ENCODE measurements at places on chromosomes 16 and 17. TPM values are rescaled to one million over a fixed set of nuclear protein-coding genes. Genes with fewer than 3 reads are reported as not detected.

Gene TBC1D16
- 21.6 TPM for total RNA-seq

Gene VAT1L
- not detected for total RNA-seq

Gene LGALS9B
- total RNA-seq, result not detected

Gene KRTAP4-12
- not detected for total RNA-seq

Gene ALOXE3
- total RNA-seq, result 2.4 TPM

Gene KRT27
- 0.79 TPM for total RNA-seq

Gene MPV17L
- total RNA-seq, result not detected

Gene FOXC2
- total RNA-seq, result 2.3 TPM

Gene DHX40
- total RNA-seq, result 59.7 TPM

Gene SOX8
- 0.39 TPM for total RNA-seq

Gene CACNA1H
- total RNA-seq, result under 0.01 TPM

Gene EVI2A
- total RNA-seq, result 0.39 TPM
